ENCODE measurements at places on chromosomes 2 and 18.

GRCh38 chr2:188291617-188292347 lies at the start of gene GULP1:
Gene GULP1 (plus strand): TSS chr2:188291874. CDS start chr2:188477703, 185,829 bp downstream.
- no peak for DNase-seq

GRCh38 chr2:16034151-16034974 lies 94.0 kb downstream of the MYCN start:
- no peak for DNase-seq

DNA sequence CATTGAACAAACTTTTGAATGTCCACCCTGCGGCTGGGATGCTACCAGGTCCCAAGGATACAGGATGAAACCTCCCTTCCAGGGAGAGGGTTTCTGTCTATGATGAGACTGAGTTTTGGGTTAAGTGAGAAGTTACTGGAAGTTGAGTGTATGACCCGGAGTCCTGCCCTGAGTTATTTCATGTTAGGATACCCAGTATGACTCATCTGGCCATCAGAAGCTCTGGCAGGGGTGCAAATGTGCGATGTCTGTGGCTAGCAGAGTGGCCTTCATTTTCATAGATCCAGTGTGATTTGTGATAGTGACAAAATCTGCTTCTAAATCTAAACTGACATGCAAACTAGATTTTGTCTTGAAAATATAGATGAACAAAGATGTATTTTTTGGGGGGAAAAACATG lies 55.3 kb downstream of the KCTD1 start:
- no peak for DNase-seq

GRCh38 chr2:57943315-57943714 lies 103.3 kb upstream of the VRK2 start:
- no peak for DNase-seq

- no peak for DNase-seq
Measured at GRCh38 chr2:59604123-59604522, 949.3 kb downstream of the BCL11A start.

DNA sequence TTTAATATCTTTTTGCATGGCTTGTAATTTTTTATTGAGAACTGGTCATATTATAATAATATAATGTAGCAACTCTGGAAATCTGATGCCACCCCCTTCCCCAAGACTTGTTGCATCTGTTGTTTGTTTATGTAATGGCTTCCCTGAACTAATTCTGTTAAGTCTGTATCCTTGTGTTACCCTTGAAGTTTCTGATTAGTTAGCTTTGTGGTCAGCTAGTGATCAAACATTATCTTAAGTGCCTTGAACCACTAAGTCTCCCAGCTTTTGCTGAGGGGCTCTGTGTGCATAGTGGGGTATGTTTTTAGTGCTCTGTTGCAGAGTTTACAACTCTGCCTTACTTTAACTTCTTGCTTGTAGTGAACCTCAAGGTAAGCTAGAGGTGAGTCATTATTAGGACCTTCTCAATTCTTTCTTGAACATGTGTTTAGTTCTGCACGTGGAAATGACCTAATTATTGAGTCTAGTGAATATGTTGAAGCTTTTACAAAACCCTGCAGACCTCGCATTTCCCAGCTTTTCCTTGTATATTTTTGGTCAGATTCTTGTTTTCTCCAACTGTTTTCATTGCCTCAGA lies 24.8 kb downstream of the SMCHD1 start:
- no peak for DNase-seq

- no peak for DNase-seq
Measured at GRCh38 chr2:113012436-113013335, 7.4 kb downstream of the IL36A start.

- no peak for DNase-seq
Measured at GRCh38 chr2:10918661-10919409, 7.1 kb downstream of the KCNF1 start.

DNA sequence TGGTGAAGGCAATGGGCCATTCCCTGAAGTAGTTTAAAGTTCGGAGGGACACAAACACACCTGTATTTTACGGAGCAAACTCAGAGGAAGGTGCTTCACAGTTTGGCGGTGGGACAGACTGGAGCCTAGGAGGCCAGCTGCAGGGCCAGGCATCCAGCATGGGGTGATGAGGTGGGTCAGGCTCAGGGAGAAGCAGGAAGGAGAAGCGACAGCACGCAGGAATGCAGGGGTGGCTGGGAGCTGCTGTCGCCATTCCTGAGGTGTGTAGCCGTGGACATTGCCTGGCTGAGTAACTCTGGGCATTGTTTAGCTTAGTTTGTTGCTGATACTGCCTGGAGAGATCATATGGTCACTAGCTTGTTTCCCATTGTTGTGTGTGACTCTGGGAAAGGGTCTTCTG lies 35.8 kb upstream of the METTL21A start:
- DNase-seq = no peak

- no peak for DNase-seq
Measured at GRCh38 chr2:1586251-1586922, 157.9 kb downstream of the PXDN start.

DNA sequence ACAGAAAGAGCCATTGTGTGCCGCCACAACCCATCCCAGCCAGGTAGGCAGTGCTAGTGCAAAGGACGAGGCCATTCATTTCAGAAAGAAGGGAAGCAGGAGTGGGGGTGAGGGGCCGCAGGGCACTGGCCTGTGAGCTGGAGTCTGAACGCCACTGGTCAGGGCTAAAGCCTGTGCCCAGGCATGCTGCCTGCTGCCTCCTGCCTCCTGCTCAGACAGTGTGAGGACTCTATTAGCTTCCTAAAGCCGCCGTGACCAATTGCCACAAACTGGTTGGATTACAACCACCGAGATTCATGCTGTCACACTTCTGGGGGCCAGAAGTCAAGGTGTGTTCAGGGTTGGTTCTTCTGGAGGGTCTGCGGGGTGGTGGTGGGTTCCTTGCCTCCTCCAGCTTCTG lies 21.2 kb downstream of the ACKR3 start:
- DNase-seq = no peak
